PC-9 (cell line): ENCODE measurements at places on chromosomes 2 and 18.
A peak's percentile ranks its signal among the peaks of the same experiment; 100 is the strongest.

DNA sequence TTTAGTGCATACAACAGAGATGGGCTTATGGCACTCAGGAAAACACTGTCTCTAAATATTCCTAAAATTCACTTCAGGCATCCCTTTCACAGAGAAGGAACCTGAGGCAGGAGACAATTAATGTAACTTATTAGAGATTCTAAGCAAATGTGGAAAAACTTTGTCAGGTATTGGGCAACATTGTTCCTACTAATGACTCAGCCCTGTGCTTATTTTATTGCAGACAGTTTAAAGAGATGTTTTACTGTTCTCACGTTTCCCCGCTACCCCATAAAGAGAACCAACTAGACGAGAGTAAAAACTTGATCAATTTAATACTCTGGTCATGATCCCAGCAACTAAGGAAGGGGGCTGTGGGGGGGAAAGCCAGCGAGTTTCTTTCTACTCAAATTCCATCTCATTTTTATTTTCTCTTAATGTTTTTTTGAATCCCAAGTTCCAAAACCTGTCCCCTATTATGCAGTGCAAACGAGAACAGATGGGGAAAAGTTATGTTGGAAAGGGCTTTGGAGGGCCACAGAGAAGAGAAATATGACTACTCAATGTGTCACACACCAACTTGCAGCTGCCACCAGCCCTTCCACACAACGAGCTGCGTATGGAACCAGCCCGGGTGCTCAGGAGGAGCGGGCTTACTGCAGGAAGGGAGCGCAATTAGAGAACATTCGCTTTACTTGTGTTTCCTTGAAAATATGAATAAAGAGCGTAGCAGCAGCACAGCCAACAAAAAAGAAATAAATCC is 18.7 kb upstream of the ACVR1 start:
- H3K36me3 ChIP-seq = no peaks in the 10 kb centered on the region
- H3K4me3 ChIP-seq = no peak overlapping the region
- H3K4me1 ChIP-seq = no peaks in the 10 kb centered on the region

DNA sequence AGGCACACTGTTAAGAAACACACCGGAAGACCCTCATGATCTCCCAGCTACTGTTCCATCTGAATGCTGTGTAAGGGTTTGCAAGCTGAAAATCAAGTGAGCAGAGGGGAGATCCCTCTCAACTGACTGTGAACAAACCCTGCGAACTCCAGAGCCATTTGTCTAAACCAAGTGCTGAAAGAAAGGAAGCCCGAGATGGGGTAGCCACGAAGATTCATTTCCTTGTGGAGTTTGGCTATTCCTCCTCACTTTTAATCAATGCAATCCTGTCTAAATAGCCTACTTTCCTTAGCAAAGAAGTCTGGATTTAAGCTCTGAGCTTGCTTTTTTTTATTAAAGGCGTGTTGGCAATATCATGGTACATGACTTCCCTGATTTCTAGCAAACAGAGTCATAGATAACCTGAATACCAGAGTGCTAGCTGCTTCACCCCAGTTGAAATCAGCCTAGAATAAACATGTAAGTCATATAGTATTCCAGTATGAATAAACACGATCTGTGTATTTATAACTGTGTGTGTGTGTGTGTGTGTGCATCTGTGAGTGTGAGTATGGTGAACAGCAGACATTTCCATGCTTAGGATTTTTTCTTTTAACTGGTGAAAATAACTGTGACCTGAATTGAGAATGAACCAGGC is 365.2 kb downstream of the ZNF521 start:
- no peak overlapping the region for H3K27ac ChIP-seq
- no peaks in the 10 kb centered on the region for H3K4me1 ChIP-seq
- H3K36me3 ChIP-seq = no peaks in the 10 kb centered on the region
- peaks cover 3% of the 10 kb centered on the region; the same call in 1 of the 2 replicates for H3K27me3 ChIP-seq
- no peak for DNase-seq
- H3K4me3 ChIP-seq = no peak overlapping the region

GRCh38 chr18:6326566-6326965 is 88.1 kb downstream of the L3MBTL4 start:
- no peak overlapping the region for H3K27ac ChIP-seq
- DNase-seq = no peak
- H3K27me3 ChIP-seq = no peaks in the 10 kb centered on the region
- H3K4me3 ChIP-seq = no peak overlapping the region

- H3K4me1 ChIP-seq = no peaks in the 10 kb centered on the region
- H3K27me3 ChIP-seq = peaks cover 7% of the 10 kb centered on the region; the same call in 1 of the 2 replicates
- no peak overlapping the region for H3K27ac ChIP-seq
- H3K36me3 ChIP-seq = no peaks in the 10 kb centered on the region
- no peak for DNase-seq
These were observed 55.5 kb downstream of the SH3YL1 start for GRCh38 chr2:208335-208734.

DNA sequence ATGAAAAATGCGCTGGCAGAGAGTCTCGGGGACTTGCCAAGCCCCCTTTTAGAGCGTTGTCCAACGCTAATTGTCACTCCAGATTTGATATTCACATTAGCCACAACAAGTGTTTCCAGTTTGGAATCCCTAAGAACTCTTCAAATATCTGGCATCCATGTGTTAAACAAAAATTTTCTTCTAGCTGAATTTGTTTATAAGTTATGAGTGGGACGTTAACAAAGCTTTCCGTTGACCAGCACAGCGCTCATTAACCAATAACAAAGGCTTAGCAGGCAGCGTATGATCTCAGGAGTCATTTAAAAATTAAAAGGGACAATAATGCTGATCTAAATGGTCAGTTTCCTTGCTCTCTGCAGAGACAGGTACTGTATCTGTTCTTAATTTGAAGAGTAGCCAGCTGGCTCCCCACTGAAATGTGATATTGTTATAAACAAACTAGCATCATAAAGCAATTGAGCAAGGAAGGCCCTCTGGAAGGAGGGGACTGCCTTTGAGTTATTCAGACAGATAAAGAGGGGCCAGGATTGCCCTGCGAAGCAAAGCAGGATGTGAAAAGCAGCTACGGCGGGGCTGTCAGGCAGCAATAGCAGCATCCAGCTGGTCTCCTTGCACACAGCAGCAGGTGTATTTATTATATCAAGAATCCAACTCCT is 337.2 kb upstream of the SALL3 start:
- no peaks in the 10 kb centered on the region for H3K4me1 ChIP-seq
- DNase-seq = no peak
- peaks cover 72% of the 10 kb centered on the region for H3K27me3 ChIP-seq
- no peaks in the 10 kb centered on the region for H3K36me3 ChIP-seq
- H3K27ac ChIP-seq = no peak overlapping the region

- peaks cover 9% of the 10 kb centered on the region; the same call in 1 of the 2 replicates for H3K4me1 ChIP-seq
- no peak overlapping the region for H3K27ac ChIP-seq
- H3K36me3 ChIP-seq = no peaks in the 10 kb centered on the region
- no peak for DNase-seq
- H3K27me3 ChIP-seq = no peaks in the 10 kb centered on the region
These were observed 204.6 kb upstream of the TNP1 start for GRCh38 chr2:217064234-217065011.

DNA sequence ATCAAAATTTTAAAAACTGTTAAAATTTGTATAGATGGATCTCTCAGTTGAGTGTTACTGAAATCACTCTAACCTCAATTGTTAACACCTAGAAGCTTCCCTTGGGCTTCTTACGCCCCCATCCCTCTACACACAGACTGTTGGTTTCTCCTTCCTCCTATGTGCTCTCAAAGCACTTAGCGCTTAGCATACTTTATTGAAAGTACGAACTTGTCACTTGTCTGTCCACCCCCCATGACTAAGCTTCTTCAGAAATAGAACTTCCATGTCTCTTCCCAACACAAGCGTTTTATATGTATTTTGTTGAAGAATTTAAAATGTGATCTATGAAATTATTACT is 441 bp downstream of the MPHOSPH10 start:
- H3K4me1 ChIP-seq = peaks cover 40% of the 10 kb centered on the region
- H3K36me3 ChIP-seq = peaks cover 13% of the 10 kb centered on the region
- no peak for DNase-seq
- H3K27ac ChIP-seq = peak overlapping the region; percentile 87
- peak overlapping the region; percentile 88 for H3K4me3 ChIP-seq

DNA sequence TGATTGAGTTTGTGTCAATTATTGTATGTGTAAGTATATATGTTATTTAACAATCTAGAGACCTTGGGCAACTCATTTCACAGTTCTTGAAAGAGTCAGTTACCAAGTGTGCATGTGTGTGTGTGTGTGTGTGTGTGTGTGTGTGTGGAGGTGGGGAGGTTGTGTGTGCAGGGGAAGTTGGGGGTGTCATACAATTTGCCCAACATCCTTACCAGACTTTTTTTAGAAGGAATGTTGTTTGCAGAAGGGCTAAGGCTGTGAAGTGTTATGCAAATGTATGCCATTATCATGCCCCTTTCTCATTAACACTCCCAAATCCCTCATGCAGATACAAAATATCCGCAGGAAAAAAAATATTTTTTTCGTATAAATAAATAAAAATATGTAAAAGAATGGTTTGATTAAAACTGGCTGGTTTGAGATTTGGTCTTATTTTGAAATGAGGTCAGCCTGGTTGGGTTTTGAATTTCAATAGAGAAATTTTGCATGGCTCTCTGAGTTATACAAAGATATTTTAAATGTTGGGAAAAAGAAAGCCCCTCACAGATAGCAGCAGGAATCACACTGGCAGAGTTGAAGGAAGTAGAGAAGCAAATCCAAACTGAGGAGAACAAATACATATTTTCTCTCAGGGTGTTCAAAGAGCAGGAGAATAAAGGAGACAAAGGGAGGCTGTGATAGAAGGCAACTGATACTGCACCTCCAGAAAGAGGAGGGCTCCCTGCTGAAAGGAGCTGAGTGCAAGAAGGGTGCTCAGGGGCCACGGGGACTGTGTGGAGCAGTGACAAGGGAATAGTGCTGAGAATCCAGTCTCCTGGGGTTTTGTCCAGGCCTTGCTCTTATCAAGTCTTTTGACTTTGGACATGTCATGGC is 1365.5 kb upstream of the CELF4 start:
- H3K36me3 ChIP-seq = no peaks in the 10 kb centered on the region
- no peak overlapping the region for H3K27ac ChIP-seq
- H3K4me1 ChIP-seq = no peaks in the 10 kb centered on the region
- DNase-seq = no peak
- no peaks in the 10 kb centered on the region for H3K27me3 ChIP-seq
- no peak overlapping the region for H3K4me3 ChIP-seq
